Cardiac fibroblast (primary cell): ENCODE measurements at places on chromosomes 5 and 9.

DNA sequence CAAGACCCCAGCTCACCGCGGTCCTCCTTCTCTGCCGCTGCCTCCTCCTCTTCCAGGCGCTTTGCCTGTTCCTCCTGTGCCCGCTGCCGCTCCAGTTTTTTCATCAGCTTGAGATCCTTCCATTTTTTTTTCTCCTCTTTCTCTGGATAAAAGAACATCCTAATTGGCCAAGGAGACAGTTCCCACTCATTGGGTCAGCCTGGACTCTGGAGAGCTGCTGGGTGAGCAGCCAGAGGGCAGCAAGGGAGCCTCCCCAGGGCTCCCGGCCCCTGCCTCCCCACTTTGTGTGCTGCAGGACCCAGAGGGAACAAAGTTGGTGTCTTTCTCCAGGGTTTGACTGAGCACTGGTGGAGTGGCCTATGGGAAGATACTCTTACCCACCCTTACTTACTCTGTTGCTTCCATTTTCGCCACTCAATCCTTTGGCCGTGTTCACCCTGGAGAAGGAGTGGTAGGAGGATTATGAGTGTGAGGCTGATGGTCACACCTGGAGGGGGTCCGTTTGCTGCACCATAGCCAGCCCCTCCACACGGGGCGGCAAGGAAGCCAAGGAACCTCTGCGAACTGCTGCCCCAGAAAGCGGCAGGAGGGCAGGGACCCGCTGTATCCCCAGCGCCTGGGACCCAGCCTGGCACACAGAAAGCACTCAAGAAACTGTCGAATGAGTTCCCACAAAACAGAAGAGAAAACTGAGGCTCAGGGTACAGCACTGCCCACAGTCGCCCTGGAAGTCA, 708 bp downstream of the SPOUT1 start:
- no peak for DNase-seq

- DNase-seq, result no peak
Observed at GRCh38 chr5:95919658-95920057, 42.0 kb downstream of the ELL2 start.

GRCh38 chr5:98320343-98320742, 453.1 kb upstream of the RGMB start:
- DNase-seq, result no peak

DNA sequence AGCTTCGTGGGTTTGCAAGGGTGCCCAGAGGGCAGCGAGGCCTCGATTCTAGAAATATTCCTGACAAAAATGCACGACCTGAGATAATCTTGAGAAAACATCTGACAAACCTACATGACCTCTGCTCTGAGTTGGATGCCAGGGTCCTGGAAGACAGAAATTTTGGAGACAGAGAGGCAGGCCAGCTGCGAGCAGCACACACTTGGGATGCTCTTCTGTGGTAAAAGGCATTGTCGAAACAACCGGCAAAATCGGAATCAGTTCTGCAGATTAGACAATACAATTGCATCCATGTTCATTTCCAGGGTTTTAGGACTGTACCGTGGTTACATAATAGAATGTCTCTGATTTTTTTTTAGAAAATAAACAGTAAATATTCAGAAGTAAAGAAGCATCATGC, 74.2 kb downstream of the GADD45G start:
- DNase-seq, result no peak

DNA sequence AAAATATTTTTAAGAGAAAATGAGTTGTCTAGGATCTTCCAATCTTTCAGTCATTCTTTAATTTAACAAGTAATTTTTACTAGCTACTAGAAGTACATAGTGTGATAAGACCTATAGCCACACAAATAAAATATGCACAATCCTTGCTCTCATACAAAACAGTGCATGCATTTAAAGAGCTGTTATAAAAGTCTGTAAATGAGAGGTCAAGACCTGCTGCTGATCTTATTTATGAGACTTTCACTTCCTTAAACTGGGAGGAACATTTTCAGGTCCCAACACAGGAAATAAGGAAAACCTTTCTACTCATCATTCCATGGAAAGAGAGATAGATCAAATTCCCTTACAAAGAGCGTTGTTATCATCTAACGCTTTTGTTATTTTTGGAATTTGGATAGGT, 54.2 kb upstream of the PAM start:
- no peak for DNase-seq

DNA sequence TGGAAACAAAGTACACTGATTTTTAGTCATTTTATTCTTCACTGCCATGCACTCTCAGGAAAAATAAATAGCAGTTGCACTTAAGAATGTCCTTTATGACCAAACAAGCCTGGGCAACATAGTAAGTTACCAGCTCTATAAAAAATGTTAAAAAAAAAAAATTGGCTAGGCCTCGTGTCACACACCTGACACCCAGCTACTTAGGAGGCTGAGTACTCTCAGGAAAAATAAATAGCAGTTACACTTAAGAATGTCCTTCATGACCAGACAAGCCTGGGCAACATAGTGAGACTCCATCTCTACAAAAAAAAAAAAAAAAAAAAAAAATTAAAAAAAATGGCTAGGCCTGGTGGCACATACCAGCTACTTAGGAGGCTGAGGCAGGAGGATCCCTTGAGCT, 304.6 kb downstream of the SLCO4C1 start:
- no peak for DNase-seq

DNA sequence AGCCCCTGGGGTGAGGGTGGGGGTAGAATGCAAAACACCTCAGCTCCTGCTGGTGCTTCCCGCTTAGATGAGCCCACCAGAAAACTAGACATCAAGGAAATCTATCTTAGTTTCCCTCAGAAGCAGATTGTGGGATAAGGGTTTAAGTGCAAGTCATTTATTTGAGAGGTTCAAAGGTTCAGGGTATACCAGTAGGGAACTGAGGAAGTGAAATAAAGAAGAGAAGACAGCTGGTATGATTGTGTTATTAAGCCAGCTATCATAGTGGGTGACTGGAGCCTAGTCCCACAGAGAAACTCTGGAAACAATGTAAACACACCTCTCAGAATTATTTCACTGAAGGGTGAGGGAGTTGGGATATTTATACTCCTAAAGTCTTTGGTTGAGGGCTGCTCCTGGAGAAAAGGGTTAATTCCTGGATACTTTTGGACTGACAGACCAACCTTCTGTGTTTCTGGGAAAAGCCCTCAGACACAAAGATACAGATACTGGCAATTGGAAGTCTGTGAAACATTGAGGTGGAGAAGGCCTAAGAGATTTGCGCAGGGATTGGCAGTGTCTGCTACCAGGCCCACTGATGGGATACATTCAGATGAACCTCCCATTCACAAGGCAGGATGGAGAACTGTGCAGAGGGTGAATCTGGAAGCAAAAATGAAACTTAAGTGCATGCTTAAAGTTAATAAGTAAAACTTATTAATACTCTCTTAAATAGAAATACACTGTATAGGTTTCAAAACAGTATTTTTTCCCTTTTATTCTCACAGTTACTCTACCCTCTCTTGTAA, 6.4 kb upstream of the DCTN4 start:
- no peak for DNase-seq

DNA sequence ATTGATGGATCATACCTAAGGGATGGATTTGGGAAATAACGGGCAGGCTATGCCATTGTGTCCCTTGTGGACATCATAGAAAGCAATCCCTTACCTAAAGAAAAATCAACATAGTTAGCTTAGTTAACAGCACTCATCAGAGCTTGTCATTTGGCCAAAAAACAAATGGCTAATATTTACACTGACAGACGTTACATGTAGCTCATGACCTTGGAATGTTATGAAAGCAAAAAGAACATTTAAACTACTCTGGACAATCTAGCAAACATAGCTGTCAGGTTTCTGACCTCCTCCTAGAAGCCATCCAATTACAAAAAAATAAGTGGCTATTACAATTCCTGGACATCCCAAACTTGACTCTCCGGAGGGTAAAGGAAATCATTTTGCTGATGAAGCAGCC, 23.8 kb downstream of the TMEM232 start:
- DNase-seq, result no peak

GRCh38 chr9:131951905-131952304, 127.8 kb downstream of the MED27 start:
- DNase-seq, result peak; percentile 69

- DNase-seq, result peak; percentile 58
Observed at GRCh38 chr5:35129921-35130485, 82.3 kb upstream of the AGXT2 start.

GRCh38 chr5:147918101-147918685, 11.9 kb upstream of the C5orf46 start:
- DNase-seq, result no peak

DNA sequence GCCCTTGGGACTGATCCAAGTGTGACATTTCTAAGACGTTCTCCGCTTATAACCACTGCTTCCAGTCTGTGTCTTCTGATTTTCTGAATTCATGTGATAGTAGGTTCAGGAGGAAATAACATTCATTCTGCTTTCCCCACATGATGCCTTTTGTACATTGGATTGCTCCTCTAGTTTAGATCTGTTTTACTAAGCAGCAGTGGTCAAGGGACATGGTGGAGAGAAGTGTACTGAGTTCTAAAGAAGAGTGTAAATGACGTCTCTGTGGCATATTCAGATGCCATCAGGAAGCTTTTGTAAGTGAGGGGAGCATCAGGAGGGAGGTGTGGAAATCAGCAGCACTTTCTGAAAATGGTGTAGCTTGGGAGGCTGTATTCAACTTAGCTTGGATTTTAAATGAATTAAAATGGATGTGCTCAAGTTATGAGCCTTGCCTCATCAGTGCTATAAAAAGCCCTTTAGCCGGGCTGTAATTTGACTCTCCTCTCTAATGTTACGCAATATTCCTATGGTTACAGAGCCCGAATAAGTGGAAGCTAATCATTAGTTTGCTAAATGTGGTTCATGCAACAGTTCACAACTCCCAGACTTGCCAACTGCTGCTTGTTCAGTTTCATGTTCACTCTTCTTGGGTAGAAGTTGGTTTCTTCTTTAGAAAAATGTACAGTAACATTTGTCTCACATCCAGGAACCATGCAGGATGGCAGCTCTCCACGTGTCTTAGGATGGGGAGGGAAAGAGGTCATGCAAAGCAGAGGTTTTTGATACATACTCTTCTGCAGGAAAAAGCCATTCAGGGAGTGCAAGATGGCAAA, 281.3 kb downstream of the ARHGAP26 start:
- DNase-seq, result peak; percentile 94

DNA sequence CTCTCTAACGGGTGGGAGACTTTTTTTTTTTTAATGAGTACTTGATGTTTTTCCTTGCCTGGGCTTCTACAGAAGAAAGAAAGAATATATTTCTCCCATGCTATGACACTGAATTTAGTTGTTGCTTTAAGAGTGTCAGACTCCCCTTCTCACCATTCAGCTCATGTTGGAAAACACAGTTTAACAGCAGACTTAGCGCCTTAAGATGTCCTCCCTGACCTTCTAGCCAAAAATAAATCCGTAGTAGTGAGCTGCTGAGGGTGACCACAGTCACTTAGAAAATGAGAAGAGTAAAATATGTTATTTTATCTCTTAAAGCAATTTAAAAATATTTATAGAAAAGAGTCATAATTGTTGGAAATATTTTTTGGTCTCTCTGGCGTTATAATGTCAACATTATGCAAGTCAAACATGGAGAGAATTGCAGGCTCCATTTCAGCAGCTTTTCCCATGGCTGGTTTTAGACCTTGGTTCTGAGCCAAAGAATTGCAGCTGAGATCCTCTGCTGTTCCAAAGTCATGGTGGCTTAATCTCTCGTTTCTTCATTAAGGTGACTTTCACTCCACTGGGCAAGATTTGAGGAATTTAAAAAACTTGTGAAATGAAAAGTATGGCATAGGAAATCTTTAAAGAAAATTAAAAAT, 143.5 kb downstream of the GHR start:
- DNase-seq, result peak; percentile 51

- no peak for DNase-seq
Observed at GRCh38 chr9:4980086-4980727, 4.9 kb upstream of the JAK2 start.

DNA sequence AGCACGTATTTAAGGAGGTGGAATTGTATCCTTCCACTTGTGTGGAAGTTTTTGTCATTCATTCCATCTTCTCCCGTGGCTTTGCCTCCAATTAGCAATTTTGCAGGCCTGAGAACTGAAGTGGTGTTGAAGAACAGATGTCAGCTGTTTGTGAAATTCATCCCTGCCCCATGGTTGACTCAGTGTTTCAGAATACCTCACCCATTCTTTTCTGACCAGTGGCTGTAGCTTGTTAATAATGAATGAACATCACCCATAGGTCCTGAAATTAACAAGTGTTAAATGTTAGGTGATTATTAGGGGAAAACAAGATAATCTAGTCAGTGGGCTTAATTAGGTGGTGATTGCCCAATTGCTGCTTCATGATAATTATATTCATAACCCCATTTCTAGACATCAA, 11.7 kb downstream of the ZNF462 start:
- no peak for DNase-seq

DNA sequence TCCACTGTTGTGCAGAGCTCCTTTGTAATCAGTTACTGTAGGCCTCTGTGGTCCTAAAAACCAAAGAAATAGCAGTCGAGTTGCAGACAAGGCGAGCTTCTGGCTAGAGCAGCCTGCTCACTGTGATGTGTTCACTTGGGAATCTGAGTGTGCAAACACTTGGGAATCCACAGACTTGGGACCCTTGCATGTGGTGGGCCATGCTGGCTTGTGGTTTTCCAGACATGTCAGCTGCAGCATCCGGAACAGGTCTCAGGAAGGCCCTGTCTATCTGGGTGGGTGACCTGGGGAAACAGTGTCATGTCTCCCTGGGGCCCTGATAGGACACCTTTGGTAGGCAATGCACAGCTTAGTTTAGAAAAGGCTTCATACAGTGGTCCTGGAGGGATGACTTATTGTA, 66.4 kb downstream of the WWC1 start:
- no peak for DNase-seq

- DNase-seq, result peak; percentile 15
Observed at GRCh38 chr9:104494808-104495207, 9.3 kb upstream of the OR13F1 start.

DNA sequence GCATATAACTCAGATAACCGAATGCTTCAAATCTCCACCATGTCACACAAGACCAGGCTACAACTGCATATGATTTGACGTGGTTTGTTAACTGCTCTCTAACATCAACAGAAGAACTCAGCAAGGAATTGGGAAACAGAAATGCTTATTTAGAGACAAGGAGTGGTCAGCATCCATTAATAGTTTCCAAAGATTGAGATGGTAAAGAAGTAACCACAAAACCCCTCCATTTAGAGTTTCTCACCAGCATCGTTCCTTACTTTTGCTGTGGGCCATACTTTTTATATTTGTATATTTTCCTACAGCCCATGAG, 25.2 kb downstream of the DPYSL3 start:
- no peak for DNase-seq

- DNase-seq, result peak; percentile 40
Observed at GRCh38 chr9:6842584-6842947, 84.8 kb downstream of the KDM4C start.

DNA sequence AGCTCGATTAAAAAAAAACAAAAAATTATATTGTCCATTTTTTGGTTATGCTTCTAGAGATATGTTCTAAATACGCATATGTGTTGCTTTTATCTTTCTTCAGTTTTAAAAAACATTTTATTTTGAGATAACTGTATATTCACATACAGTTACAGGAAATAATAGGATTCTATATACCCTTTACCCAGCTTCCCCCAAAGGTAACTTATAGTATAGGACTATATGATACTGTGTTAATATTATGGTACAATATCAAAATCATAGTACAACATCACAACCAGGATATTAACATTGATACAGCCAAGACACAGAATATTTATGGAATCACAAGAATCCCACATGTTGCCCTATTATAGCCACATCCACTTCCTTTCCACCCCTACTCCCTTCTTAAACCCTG, 9.5 kb upstream of the MACIR start:
- no peak for DNase-seq
